GM04503 (cell line): ENCODE measurements at places on chromosomes 6 and 20.

DNA sequence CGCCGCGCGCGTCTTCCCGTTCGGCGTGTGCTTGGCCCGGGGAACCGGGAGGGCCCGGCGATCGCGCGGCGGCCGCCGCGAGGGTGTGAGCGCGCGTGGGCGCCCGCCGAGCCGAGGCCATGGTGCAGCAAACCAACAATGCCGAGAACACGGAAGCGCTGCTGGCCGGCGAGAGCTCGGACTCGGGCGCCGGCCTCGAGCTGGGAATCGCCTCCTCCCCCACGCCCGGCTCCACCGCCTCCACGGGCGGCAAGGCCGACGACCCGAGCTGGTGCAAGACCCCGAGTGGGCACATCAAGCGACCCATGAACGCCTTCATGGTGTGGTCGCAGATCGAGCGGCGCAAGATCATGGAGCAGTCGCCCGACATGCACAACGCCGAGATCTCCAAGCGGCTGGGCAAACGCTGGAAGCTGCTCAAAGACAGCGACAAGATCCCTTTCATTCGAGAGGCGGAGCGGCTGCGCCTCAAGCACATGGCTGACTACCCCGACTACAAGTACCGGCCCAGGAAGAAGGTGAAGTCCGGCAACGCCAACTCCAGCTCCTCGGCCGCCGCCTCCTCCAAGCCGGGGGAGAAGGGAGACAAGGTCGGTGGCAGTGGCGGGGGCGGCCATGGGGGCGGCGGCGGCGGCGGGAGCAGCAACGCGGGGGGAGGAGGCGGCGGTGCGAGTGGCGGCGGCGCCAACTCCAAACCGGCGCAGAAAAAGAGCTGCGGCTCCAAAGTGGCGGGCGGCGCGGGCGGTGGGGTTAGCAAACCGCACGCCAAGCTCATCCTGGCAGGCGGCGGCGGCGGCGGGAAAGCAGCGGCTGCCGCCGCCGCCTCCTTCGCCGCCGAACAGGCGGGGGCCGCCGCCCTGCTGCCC lies 1.1 kb downstream of the SOX4 start:
- no peak for DNase-seq

GRCh38 chr6:69915346-69915745 lies 49.0 kb downstream of the COL19A1 start:
- DNase-seq: no peak

GRCh38 chr6:158575550-158575949 lies 15.7 kb downstream of the TMEM181 start:
- no peak for DNase-seq

GRCh38 chr6:79040083-79040482 lies 38.0 kb downstream of the PHIP start:
- DNase-seq: no peak

- DNase-seq: no peak
Observed at GRCh38 chr20:15875446-15875845, 697.8 kb downstream of the KIF16B start.

- DNase-seq: no peak
Observed at GRCh38 chr6:7976485-7977056, 66.0 kb upstream of the TXNDC5 start.

DNA sequence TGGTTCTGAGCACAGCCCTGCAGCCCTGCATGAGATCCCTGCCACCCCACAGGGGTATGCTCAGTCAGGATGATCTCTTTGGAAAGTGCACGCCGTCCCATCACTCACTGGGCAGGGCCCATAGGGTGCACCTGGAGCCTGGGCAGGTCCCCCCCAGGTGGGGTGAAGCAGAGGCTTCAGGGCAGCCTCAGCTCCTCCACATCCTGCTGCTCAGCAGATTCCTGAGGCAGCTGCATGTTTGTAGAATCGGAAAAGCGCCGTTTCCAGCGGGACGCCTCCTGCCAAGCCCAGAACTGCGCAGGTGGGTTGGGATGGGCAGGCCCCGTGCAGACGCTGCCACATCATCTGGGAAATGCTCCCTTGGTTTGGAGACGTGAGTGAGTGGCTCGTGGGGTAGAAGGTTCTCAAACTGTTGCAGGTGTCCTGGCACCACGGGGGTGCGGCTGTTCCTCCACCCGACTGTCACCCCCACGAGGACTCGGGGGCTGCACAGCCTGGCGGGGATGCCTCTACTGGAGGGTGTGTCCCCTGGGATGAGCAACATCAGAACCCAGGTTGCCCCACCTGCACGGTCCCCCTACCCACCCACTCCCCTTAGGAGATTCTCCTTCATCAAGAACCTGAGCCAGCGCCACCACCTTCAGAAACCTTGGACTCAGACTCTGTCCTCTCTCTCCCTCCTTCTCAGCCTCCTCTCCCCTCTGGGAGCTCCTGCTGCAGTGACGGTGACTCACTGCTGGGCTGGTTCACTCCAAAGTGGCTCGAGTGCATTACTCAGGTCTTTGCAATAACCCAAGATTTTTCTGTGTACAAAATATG lies 334.1 kb downstream of the TAF4 start:
- DNase-seq: peak; percentile 21

DNA sequence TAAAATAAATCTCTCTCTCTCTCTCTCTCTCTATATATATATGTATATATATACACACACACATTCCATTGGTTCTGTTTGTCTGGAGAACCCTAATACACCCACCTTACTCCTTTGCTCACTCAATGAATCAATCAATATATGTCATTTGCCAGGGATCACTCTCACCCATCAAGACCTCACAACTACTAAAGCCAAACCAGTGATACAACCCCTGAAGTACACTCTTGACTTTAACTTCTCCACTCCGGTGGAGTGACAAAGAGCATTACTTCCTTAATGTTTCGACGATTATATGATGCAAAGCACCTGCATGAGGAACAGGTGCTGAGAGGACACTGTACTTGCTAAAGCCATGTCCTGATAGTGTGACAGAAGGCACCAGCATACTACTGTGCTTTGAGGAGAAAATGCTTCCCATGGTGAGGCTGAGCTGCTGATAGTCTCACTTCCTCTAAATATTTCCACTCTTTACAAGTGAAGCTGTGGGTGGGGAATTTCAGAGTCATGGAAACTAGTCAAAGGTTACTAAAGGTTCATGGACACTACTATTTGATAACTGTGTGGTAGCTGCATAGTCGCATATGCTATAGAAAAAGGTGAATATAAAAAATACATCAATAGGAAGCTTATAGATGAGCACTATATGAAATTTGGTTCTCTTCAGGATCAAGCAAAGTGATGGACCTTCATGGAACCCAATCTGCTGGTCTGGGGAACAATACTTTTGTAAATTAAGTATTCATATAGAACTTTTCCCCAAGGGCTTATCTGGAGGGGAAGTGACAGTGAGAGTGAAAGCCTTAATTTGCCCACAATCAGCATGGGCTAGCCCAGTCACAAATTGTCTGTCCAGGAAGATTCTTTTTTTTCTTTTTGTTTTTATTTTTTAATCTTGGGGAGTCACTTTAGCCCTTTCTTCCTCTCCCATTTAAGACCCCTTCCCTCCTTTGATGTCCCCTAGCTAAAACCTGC lies 141.9 kb upstream of the NEDD9 start:
- DNase-seq: no peak

DNA sequence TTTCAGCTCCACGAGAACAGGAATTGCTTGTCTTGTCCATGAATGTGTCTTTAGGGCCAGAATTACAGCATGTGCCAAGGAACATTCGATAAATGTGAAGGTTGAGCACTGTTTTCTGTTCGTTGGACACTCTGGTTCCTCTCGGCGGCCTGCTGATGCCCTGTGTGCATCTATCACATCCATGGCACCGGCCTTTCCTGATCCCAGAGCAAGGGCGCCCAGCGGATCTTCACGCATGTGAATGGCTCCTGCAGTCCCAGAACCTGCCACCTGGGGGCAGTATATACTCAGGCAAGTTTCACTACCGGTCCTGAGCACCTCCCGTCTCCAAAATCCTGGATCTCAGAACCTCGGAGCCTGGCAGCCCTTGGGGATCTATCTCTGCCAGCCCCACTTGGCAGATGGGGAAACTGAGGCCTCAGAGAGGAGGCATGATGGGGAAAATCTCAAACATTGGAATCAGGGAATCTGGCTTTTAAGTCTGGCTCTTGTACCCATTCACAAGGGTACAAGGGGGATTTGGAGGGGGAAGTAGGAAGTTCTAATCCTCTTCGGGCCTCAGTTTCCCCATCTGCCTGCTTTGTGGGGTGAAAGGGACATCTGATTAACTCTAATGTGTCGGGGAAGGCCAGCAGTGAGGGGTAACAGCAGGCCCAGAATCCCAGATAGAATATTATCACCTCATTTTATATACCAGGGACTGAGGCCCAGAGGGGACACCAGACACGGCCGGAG lies 4.3 kb upstream of the CEBPB start:
- no peak for DNase-seq

- DNase-seq: no peak
Observed at GRCh38 chr6:142367501-142368018, 65.8 kb downstream of the ADGRG6 start.

DNA sequence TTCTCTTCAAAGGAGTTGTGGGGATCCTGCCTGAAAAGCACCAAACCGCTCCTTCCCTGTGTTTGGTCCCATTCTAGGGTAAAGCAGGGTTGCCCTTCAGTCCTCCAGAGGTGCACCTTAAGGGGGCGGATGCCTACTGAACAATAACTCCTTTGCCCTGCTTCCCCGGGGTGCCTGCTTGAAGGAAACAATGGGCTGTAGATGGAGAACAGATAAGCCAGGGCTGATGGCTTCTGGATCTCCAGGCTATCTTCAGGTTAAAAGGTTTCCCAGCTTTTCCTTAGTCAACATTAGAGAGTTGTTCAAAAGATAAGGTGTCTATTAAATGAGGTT lies 5.4 kb upstream of the PRDM1 start:
- no peak for DNase-seq

- DNase-seq: no peak
Observed at GRCh38 chr6:155108070-155108820, 113.1 kb downstream of the TIAM2 start.

GRCh38 chr20:16397086-16397485 lies 176.2 kb downstream of the KIF16B start:
- DNase-seq: peak; percentile 12

GRCh38 chr6:11917951-11918738 lies 94.0 kb upstream of the HIVEP1 start:
- peak; percentile 79 for DNase-seq

GRCh38 chr20:44187772-44188709 lies 1.1 kb upstream of the JPH2 start:
- DNase-seq: peak; percentile 63

- DNase-seq: no peak
Observed at GRCh38 chr6:119090256-119090655, 11.8 kb upstream of the FAM184A start.

- DNase-seq: peak; percentile 95
Observed at GRCh38 chr6:89035252-89036101, 45.1 kb upstream of the PNRC1 start.
